ENCODE measurements at places on chromosomes 3 and 15. TPM values are rescaled to one million over a fixed set of nuclear protein-coding genes. Genes with fewer than 3 reads are reported as not detected.

- peak; percentile 88 for DNase-seq
Measured at GRCh38 chr3:196537319-196537984, 22.3 kb upstream of the SMCO1 start.

DNA sequence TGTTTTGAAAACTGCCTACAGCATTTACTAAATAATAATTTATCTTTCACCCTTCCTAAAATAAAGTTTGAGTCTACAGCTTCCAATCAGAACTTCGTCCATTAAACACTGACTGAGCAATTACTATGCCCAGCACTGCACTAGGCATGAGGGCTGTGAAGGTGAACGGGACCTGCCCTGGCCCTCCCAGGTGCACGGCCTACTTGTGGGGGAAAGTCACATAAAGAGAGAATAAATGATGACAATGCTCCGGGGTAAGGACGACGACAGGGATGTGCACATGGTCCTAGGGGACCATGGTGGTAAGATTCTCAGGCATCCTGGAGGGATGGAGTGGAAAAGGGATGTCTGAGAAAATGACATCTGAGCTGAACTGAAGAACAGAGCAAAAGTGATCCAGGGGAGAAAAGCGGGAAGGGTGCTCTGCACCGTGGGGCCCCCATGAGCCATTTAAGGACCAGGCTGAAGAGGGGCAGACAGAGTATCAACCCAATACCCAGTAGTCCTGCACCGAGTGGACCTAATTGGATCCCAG lies 11.5 kb downstream of the PLA2G4F start:
- DNase-seq, result peak; percentile 73

DNA sequence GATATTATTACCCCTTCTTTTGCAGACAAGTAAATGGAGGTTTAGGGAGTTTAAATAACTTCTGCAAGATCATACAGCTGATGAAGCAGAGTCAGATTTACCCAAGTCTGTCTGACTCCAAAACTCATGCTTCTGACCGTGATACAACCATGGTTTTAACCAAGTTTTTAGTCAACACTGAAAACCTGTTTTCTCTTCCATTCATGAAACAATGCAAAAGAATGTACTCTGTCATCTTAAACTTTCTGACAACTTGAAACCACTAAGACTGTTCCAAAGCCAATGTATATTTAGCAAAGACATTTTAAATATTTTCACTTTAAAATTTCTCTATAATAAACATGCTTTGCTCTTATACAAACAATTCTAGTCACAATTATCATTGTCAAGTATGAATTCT lies 77.0 kb upstream of the RBMS3 start:
- DNase-seq, result no peak

DNA sequence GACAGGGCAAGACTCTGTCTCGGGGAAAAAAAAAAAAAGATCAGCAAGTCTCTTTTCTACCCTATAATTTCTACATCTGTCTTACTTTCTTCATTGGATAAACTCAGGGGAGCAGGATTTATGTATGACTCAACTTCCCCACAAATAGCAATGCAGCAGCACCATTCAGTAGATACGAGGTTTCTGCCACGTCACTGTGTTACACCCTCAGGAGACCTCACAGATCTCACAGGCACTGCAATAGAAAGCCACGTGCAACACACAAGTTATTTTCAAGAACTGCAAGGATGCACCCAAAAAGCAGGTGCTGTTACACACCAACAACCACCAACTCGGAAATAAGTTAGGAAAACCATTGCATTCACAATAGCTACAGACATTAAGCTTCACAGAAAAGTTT lies 30.2 kb downstream of the TSPAN3 start:
- DNase-seq, result peak; percentile 96

DNA sequence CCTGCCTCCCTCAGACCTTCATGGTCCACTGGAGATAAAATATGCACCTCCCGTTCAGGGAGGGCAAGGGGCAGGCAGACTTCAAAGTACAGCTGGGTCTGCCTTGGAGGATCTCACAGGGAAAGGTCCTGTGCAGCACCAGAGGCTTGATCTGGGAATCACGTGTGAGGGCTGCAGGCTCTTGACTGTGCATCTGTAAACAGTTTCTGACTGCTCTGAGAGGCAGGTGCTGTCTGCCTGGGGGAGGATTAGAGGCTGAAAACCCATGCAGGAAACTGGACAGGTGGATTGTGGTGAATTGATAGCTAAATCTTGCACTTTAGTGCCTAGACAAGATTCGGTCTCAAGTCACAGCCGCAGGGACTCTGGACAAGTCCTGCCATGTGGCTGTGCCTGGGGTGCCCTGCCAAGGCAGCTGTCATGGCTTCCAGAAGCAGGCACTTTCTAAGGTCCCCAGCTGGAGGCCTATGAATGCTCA lies 239.3 kb downstream of the EPHB1 start:
- no peak for DNase-seq

- no peak for DNase-seq
Measured at GRCh38 chr15:101003081-101003480, 83.9 kb downstream of the LRRK1 start.

DNA sequence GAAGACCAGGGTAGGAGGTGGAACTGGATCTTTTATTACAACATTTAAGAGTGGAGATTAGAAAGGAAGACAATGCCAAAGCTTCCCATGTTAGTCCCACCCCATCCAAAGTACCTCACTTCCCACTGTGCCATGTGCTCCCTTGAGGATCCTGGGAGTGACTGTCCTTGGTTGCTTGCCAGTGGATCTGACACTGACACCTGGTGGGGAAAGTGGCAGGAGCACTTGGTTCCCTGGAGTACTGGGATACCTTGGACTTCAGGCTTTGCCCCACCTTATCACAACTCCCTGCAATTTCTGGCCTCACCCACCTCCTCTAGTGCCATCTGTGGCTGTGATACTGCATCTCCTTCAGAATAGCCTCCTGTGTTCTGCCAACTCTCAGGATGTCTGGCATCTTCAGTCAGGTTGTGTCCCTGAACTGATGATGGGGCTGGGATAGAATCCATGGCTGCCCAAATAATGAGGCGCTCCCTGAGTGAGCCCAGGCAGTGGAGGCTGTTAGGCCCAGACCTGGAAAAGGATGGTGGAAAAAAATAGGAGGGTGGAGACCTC lies 1.3 kb downstream of the ELL3 start:
- peak; percentile 51 for DNase-seq

DNA sequence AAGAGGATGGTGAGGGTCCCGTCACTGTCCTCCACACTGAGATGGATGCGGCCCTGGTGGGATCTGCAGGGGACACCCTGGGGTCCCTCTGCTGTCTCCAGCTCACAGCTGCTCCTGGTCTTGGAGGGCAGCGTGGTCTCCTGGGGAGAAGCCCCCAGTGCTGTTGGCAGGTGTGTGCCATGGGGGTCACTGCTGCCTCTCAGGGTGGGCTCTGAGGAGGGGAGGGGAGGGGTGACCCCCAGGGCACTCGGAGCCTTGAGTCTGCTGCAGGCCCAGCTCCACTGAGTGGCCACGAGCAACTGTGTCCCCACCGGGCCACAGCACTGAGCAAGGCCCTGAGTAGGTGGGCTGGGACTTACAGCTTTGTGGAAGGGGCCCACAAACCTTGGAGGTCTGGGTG lies 34.7 kb downstream of the KLHL25 start:
- peak; percentile 52 for DNase-seq

- peak; percentile 52 for DNase-seq
Measured at GRCh38 chr15:57550640-57551039, 41.1 kb upstream of the MYZAP start.

DNA sequence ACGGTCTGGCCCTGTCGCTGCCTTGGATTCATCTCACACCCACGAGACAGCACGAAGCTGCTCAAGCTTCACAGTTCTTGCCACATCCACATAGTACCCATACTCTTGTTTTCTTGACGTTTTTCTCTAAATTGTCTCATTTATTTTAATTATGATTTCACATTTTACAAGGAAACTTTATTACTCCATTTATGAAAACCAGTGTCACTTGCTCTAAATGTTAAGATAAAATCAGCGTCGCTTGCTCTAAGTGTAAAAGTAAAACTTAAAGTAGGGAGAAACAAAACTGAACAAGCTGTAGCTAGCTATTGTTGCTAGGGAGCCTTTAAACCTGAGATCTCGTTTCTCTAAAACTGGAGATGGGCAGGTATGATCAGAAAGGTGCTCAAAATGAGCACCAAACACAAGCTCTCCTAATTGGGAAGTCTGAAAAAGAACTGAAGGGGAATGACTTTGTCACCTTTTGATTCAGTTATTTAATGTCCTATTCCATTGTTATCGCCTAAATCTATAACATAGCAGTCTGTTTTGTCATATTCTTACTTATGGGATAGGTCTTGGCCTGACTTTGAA lies 680 bp downstream of the IFT122 start:
- DNase-seq, result peak; percentile 81

- DNase-seq, result peak; percentile 74
Measured at GRCh38 chr3:187736418-187736871, 8.8 kb downstream of the BCL6 start.

DNA sequence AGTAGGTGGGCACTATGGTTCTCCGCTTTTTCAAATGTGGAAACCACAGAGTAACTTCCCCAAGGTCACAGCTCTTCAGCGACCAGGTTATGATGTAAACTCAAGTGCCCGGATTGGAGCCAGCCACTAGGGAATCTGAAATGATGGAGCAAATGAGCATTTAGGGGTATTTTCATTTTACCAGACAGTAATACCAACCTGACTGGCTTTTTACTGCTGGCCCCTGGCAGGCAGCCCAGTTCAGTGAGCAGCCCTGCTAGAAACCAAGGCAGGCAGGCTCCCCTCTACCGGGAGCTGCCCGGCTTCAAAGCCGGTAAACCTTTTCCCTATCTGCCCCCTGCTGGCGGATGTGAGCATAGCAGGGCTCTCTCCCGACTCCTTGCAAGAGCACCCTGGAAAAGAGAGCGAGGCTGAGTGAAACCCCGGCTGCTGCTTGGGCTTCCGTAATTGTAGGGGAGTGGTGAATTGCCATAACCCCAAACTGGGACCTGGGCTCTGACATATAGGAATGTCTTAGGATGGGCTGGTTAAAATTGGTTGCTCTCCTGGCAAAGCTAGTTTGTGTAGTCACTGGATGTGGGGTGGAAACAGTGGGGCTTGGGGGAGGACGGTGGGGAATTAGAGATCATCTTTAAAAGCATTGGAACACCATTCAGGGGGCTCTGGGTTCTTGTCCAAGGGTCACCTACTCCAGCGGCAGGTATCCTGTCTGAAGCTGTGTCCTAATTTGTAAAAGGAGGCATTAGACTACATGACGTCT lies 98.0 kb upstream of the TNFAIP8L3 start:
- DNase-seq, result peak; percentile 92

DNA sequence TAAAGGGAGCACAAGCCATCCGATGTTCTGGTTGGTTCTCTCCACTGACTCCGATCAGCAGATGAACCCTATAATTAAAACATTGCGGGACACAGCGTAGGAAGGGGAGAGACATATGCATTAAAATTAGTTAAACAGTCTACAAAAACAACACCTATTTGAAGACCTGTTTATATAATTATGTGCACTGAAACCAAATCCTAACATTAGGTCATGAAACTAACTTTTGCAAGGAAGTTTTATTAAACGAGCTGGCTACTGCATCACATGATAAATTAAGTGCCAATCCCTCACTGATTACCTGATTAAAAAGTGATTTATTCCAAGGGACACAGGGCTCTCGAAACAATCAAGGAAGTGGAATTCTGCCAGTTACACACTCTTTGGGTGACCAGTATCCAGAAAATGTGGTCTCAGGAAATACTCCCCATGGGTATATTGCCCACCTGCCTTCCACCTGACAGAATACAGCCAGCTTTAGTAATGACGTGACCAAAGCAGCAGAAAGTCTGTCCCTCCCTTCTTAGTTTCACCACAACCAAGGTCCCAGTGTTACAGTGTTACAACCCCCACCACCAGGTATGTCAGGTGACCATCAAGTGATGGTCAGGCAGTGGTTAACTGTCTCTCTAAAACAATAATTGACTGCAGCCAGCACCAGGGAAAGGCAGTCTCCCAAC lies 69.5 kb downstream of the HERC1 start:
- no peak for DNase-seq

TRH gene
- total RNA-seq, result under 0.01 TPM

ARIH2 gene
- 69.1 TPM for total RNA-seq

All from osteoblast (primary cell).